ENCODE measurements at places on chromosomes 1 and 21. TPM values are rescaled to one million over a fixed set of nuclear protein-coding genes. Genes with fewer than 3 reads are reported as not detected.
A peak's percentile ranks its signal among the peaks of the same experiment; 100 is the strongest.

Gene CCDC17
- total RNA-seq: 2.4 TPM

Gene AXDND1
- 2.1 TPM for total RNA-seq

DNA sequence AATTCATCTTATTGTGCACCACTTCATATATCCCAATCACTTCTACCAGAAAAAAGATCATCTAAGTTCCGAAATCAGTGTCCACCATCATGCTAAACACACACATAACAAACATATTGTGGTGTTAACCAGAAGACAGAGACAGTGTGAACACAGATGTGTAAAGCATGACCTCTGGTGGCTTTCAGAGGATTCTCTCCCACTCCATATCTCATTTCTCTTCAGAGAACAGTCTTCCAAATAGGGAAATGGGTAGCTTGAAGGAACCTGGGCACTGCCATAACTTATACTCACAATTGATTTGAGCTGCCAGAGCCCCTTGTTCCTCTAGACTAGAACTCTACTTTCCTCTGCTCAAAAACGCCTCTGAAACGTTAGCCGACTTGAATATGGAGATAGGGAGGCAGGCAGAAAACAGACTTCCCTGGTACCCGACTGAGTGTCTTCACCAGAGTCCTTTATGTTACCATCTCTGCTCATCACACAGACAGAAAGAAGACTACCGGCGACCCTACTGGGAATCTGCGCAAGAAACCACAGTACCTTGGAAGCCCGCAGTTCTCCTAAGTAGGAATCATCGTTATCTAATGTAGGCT, 1.8 kb upstream of the ELAPOR1 start:
- no peak for DNase-seq

DNA sequence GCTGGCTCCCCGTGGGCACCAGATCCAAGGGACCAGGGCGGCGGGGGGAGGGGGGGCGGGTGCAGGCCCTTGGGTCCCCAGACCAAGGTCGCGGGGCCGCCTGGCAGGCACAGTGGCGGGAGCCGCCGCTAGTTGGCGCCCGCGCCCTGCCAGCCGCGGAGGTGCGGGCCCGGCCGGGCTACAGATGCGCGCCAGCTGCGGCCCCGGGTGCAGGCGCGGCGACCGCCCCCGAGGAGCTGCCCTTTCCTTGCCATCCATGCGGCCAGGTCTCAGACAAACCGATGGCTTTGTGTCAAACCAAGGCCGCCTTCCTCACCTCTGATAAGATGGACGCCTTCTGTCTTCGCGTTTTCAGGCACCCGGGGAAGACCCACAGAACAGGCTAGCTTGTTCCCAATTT, 2.2 kb upstream of the RUNX3 start:
- no peak for DNase-seq

- peak; percentile 68 for DNase-seq
Observed at GRCh38 chr1:225813214-225813964, 3.5 kb downstream of the EPHX1 start.

DNA sequence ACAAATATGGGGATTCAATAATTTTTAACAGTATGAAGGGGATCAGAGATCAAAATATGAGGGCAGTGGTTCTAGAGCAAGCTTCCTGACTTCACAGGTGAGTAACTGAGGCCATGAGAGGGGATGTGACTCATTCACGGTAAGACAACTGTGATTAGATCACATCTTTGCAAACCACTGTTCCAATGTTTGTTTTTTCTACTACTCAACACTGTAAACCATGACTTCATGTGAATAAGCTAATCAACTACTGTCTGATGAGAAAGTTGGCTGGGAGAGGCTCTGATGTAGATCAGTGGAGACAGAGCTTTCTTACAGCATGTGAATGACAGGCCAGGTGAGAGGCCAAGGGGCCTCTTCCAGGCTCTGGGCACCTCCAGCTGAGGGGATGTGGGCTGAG, 84.7 kb downstream of the BRINP2 start:
- DNase-seq: no peak

DNA sequence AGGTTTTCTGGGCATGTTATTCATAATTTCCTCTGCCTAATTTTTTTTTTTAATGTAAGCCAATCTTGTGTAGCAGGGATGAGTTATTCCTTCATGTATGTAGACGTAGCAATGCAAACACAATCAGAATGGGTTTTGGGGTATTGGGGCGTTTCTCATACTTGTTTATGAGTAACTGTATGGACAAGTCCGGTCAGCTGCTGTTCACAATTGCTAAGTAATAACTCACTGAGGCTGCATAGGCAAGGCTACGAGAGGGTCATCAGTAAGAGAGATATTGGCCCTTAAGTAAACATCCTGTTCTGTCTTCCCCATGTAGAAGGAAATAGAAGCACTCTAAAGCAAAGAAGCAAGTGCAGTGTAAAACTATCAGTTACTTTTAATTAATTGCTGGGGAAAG, 9.5 kb upstream of the TARS2 start:
- no peak for DNase-seq

- no peak for DNase-seq
Observed at GRCh38 chr1:48536477-48536876, 64.5 kb upstream of the SPATA6 start.

DNA sequence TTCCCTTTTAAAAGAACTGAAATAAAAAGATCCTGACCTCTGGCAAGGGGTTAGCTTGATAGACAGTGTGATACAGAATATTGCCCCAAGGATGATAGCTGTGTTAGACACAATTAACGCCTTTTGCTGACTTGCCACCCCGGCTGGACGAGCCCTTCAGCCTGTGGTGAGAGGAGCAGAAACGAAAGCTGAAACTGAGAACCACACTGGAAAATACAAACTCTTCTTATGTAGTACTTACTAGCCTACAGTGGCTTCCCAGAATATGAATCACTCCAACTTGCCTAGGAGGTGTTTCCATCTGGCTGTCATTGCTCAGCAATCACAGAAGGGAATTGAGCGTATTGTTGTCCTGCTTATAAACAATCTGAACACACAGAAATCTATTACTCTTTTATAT, 22.9 kb downstream of the SAMSN1 start:
- DNase-seq: no peak

DNA sequence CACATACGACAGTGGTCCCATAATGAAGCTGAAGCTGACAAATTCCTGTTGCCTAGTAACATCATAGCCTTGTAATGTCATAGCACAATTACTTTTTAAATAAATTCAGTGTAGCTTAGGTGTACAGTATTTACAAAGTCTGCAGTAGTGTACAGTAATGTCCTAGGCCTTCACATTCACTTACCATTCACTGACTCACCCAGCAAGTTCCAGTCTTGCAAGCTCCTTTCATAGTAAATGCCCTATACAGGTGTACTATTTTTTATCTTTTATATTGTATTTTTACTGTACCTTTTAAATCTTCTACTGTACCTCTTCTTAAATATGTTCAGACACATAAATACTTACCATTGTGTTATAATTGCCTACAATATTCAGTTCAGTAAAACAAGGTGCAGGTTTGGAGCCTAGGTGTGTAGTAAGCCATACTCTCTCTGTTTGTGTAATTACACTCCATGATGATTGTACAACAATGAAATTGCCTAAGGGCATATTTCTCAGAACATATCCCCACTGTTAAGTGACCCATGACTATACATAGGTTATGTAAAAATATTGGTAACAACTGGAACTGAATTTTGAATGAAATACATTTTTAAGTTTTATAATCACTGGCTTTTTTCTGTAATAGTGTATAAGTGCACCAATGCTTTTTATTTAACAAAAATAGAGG, 33.5 kb upstream of the ADAM30 start:
- DNase-seq: no peak

DNA sequence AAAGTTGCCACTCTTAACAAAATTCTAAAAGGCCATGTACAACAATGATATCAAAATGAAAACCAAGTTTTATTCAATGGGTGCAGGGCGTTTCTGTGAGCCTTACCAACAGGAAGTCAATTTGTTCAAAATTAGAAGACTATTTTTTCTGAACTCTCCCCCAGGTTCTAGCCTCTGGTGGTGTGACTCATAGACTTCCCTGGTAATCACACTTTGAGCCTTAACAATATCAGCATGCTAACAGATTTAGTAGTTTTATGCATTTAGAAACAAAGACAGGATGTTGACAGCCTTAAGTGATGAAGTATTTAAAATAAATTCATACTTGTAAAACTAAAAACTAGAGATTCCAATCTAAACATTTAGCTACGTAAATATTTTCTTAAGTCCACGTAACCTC, 88.4 kb downstream of the LRRC8C start:
- DNase-seq: no peak

Gene VCAM1
- 19.1 TPM for total RNA-seq

Gene DNASE2B
- total RNA-seq: 0.34 TPM

Gene SNX27
- 48.9 TPM for total RNA-seq

- peak; percentile 58 for DNase-seq
Observed at GRCh38 chr1:64505232-64505943, 35.5 kb downstream of the CACHD1 start.

- DNase-seq: no peak
Observed at GRCh38 chr1:207750631-207751305, 1.1 kb upstream of the CD46 start.

Gene LCE1E
- not detected for total RNA-seq

DNA sequence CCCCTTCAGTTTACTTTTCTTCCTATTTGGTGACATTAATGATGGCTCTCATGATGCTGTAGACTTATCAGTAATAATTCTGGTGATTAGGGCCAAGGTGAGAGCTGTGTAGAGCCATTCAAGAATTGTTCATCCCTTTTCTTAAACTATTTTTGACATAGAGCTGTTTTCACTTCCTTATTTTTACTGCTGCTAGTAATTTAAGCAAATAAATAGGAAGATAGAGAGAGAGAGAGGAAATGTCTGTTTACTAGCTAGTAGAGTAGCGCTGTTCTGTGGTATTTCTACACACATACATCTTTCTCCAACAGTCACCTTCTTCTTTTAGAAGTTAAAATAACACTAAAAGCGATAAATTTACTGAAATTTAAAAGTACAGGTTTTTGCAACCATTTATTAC, 678.0 kb upstream of the ZP4 start:
- DNase-seq: no peak

DNA sequence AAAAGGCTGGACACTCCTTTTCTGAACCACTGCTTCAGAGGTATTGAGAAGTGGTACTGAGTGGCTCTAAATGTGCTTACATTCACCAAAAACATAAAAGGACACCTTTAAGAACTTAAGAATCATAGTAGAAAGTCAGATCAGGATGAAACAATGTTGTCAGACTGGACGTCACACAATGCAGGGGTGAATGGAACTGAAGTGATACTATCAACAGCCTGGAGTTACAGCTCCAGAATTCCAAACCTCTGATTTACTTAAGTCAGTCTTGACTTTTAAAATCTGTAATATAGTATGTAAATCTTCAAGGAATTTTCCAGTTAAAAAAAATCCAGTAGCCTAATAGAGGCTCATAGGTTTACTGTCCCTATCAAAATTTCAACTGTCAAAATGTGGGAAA, 19.3 kb downstream of the ELK4 start:
- DNase-seq: no peak

Gene NOS1AP
- total RNA-seq: 7.0 TPM

- no peak for DNase-seq
Observed at GRCh38 chr1:229675396-229675795, 49.3 kb downstream of the URB2 start.

DNA sequence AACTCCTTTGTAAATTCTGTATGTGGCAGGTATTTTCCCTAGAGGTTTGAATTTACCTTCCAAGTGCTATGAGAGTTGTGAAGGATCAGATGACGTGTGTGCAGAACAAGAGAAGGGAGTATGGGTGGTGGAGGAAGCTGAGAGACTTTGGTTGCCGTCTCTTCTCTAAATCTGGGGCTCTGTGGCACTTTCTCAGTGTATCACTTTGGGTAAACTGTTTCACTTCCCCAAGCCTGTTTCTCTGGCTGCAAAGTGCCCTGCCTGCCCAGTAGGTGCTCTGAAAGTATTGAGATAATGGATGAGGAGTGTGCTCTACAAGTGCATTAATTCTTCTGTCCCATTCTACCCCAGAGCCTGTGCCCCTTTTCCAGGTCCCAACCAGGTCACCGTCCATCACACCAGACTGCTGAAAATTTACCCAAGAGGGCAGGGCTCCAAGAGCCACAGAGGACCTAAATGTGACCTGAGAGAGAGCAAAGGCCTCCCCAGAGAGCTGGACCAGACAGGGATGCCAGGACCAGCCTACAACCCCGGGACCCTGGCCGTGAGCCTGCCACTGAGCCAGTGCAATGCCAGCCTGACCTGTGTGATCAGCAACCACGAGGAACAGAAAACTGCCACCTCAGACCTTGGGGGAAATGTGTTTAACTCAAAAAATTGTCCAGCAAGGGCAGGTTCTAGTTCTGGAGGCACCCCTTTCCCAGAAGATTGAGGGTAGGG, 131.6 kb upstream of the ETV3 start:
- peak; percentile 13 for DNase-seq

Gene CFHR2
- total RNA-seq: not detected

Gene LRRC7
- total RNA-seq: 2.4 TPM

- no peak for DNase-seq
Observed at GRCh38 chr1:108327534-108328466, 83.9 kb upstream of the NBPF4 start.

GRCh38 chr1:9690440-9691107, 39.0 kb downstream of the PIK3CD start:
- no peak for DNase-seq

Gene GUK1
- total RNA-seq: 182 TPM

GRCh38 chr1:111205714-111206050, 5.2 kb upstream of the DENND2D start:
- no peak for DNase-seq

DNA sequence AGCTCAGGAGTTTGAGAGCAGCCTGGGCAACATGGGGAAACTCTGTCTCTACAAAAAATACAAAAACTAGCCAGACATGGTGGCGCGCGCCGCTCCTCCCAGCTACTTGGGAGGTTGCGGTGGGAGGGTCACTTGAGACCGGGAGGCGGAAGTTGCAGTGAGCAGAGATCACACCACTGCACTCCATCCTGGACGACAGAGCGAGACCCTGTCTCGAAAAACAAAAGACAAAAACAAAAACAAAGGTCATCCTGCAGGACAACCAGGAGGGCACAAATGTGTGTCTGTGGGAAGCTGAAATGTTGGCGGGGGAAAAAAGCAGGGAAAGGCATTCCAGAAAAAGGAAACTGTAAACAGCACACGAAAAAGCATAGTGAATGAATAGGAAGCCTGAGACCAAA, 104.1 kb upstream of the HNRNPU start:
- DNase-seq: no peak

GRCh38 chr1:117122330-117123025, 929 bp upstream of the TRIM45 start:
- DNase-seq: no peak

DNA sequence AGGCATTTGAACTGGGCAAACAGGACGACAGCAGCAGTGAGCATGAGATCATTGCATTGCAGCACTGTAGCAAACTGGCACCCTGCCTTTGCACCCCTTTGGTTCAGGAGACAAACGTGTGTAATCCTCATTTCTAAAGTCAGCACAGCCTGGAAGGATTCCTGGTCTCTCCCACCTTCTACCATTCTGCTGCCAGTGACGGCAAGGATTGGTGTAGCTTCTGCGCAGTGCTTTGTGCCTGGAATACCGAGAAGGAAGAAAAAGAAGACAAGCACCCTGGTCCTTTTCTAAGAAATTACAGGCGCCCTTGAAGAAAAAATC, 805.3 kb downstream of the USP25 start:
- peak; percentile 67 for DNase-seq

GRCh38 chr1:151142411-151143056, 3.9 kb downstream of the SEMA6C start:
- DNase-seq: no peak
